ENCODE measurements at places on chromosomes 5 and 9. TPM values are rescaled to one million over a fixed set of nuclear protein-coding genes. Genes with fewer than 3 reads are reported as not detected.

DNA sequence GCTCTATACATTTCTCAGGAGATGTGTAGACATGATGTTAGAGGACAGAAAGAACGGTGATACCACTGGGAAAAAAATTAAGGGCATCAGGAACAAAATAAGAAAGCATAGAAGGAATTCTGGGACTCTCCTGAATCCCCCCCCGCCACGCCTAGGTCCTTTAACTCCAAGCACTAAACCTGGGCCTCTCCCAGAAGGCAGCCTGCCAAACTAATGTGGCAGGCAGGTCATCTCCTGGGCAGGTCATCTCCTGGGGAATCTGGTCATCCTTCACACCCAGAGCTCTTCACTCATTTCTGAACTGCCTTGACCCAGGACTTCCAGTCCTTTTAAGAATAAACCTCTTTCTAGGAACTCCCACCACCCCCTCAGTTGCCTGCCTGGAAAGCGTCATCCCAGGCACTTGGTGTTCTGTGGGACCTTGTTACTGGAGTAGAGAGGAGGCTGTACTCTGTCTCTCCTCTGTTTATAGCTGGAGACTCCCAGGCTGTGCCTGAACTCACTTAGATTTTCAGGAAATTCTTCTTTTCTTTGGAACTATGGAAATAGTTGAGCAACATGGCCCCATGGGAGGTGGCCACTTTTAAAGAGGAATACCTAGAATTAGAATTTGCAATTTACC lies 24.1 kb downstream of the PSAT1 start:
- no peak for DNase-seq

- DNase-seq, result no peak
Measured at GRCh38 chr9:1535051-1535450, 480.1 kb upstream of the SMARCA2 start.

Gene KIF24
- 12.5 TPM for total RNA-seq

Gene MZB1
- total RNA-seq, result 12.7 TPM

- peak; percentile 21 for DNase-seq
Measured at GRCh38 chr5:1522601-1523479, 920 bp downstream of the LPCAT1 start.

GRCh38 chr5:75547812-75548211 lies 36.1 kb downstream of the POLK start:
- no peak for DNase-seq

GRCh38 chr5:177449140-177450061 lies 2.8 kb downstream of the PRR7 start:
- DNase-seq, result no peak

Gene MED10
- total RNA-seq, result 53.9 TPM

DNA sequence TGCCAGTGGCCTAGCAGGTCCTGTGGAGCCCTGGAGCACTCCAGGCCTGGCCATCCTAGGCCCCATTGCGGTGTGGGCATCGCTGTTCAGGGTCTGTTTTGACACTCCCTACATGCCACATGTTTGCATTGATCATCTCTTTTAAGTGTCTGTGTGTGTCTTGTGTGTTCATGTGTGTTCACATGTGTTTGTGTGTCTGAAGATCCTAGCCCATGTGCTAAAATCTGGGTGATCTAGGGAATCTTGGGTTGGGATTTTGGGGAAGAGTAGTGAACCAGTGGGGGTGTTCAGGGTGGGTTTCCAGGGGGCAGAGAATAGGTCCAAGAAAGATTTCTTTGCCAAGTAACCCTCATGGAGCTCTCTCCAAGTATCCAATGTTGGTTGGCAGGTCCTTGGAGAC lies 8.4 kb downstream of the PSD2 start:
- DNase-seq, result no peak

GRCh38 chr5:113502073-113502472 lies 11.4 kb upstream of the YTHDC2 start:
- DNase-seq, result no peak
